Common myeloid progenitor, CD34-positive (primary cell): ENCODE measurements at places on chromosomes 3 and 15.

GRCh38 chr15:75650908-75651809, 3.4 kb downstream of the SNX33 start:
- DNase-seq, result peak; percentile 26

GRCh38 chr15:29035336-29036285, 149.8 kb downstream of the APBA2 start:
- no peak for DNase-seq

GRCh38 chr15:55768670-55769185, 25.8 kb upstream of the PRTG start:
- DNase-seq, result no peak

GRCh38 chr3:169133178-169134161, 530.0 kb downstream of the MECOM start:
- peak; percentile 66 for DNase-seq
